ENCODE measurements at places on chromosomes 5 and 9.

GRCh38 chr5:66958201-66958979, 238.2 kb downstream of the CD180 start:
- DNase-seq, result no peak

- no peak for DNase-seq
These were observed 15.3 kb upstream of the SLC9A3 start for GRCh38 chr5:539469-540070.

DNA sequence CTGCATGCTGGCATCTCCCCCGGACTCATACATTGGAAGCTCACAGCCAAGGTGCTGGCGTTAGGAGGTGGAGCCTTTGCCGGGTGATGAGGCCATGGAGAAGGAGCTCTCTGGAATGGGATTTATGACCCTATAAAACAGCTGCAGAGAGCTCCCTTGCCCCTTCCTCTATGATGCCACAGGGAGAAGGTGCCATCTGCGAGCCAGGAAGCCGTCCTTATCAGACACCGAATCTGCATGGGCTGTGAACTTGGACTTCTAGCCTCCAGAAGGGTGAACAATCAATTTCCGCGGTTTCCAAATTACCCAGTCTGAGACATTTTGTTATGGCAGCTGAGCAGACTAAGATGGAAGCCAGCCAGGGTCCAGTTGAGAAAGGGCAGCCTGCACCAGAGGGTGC, 381.2 kb upstream of the IRX1 start:
- DNase-seq, result no peak

- no peak for DNase-seq
These were observed at the start of gene LTC4S for GRCh38 chr5:179793468-179794139. LTC4S (plus strand) TSS chr5:179793986; CDS start chr5:179794081, 95 bp downstream.

DNA sequence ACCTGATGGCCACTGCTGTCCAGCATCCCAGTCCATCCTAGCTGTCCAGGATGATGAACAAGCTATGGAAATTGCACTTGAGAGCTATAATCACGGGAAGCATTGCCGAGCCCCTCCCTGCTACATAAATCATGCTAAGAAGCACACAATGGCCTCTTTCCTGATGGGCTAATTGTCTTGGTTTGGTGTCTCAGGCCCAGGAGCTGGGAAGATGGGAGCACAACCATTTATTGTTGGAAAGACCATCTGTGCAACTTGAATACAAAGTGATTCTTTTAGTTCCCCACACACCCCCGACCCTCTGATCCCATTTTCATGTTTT, 80.4 kb downstream of the RGS3 start:
- DNase-seq, result no peak

DNA sequence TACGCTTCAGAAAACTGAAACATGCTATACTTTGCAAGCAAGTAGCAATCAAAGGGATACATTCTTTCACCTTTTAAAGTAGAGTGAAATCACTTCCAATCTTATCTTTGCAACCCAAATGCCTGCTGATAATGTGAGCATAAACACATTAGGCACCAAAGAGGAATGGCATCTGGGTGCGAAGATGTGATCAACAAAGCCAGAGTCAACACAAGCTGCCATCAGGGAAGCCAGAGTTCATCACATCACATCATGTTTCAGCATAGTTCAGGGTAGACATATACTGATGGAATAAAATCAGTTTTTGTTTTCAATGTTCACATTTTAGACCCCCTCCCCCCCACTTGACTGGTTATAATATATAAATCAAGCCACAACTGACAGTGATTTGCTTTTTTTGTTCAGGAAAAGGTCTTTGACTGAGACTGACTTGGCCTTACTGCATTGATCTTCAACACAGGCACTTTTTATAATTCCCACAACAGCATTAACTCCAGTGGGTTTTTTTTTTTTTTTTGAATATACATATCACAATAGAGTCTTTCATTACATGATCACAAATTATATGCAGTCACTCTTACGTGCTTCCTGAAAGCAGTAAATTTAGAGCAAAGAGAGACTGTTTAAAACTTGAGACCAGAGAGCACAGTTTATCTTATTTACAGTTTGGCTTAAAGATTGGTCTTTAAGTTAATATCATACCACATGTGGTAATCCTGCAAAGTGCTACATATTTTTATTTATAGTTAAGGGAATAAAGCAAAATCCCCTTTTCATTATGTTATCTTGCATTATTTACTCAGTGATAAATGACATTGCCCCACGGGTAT, 20.3 kb downstream of the AOPEP start:
- no peak for DNase-seq

- no peak for DNase-seq
These were observed 244.9 kb upstream of the MVB12B start for GRCh38 chr9:126081746-126082145.

- DNase-seq, result no peak
These were observed 439.1 kb downstream of the RAB3C start for GRCh38 chr5:59021837-59022514.

DNA sequence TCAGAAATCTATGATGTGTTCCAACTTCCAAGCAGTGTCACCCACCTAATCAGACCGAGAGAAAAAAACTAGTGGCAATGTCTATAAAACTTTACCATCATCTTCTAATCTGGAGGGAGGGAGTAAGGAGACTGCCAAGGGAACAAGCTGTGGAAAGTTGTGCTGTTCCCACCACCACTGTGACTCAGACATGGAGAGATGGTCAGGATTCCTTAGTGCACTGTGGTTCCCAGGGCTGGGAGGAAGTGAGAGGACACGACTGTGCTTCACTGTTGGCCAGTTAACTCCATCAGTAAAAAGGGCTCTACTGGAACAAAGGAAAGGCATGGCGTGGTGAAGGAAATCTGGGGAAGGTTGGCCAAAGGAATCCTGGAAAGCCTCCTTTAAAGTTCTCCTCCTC, 18.8 kb downstream of the TICAM2 start:
- no peak for DNase-seq

DNA sequence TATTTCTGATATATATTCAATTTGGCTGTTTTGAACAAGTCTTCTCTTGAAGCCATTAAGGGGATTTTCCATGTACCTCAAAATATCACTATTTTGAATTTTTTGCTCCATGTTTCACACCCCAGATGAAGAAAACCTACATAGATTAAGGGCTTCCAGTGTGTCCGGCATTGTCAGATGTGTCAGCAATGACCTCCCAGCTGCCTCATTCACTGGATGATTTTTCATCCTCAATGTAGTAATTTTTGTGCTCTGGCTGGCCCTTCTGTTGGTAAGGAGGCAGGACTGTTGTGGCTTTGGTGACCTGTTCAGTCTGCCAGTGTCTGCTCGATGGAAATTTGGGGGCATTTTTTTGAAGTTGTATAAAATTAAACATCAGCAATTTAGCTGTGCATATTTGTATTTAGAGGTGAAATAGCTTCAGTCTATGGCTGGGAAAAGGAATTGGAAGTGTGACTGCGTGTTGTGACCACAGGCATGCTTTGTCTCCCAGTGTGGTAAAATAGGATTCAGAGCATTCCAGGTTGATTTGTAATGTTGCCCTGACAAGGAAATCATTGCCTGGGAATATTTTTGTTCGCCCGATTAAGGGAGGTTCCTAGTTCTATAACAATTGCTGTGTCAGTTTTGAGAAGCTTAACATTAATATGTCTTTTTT, 312.4 kb downstream of the ARHGEF28 start:
- DNase-seq, result no peak

- no peak for DNase-seq
These were observed 600 bp upstream of the SQSTM1 start for GRCh38 chr5:179820127-179820482.

GRCh38 chr5:173909199-173909598, 21.1 kb downstream of the CPEB4 start:
- DNase-seq, result no peak

GRCh38 chr5:134813407-134813806, 32.4 kb upstream of the C5orf24 start:
- no peak for DNase-seq

GRCh38 chr5:89595056-89595455, 712.1 kb upstream of the MEF2C start:
- no peak for DNase-seq

- DNase-seq, result no peak
These were observed 20.8 kb downstream of the FREM1 start for GRCh38 chr9:14889451-14889850.

GRCh38 chr9:94904806-94905205, 178.3 kb downstream of the AOPEP start:
- DNase-seq, result no peak

GRCh38 chr9:12290166-12290869, 402.9 kb upstream of the TYRP1 start:
- no peak for DNase-seq

- no peak for DNase-seq
These were observed 232.2 kb downstream of the DENND1A start for GRCh38 chr9:123697686-123698085.
